ENCODE measurements at places on chromosomes 4 and X.

DNA sequence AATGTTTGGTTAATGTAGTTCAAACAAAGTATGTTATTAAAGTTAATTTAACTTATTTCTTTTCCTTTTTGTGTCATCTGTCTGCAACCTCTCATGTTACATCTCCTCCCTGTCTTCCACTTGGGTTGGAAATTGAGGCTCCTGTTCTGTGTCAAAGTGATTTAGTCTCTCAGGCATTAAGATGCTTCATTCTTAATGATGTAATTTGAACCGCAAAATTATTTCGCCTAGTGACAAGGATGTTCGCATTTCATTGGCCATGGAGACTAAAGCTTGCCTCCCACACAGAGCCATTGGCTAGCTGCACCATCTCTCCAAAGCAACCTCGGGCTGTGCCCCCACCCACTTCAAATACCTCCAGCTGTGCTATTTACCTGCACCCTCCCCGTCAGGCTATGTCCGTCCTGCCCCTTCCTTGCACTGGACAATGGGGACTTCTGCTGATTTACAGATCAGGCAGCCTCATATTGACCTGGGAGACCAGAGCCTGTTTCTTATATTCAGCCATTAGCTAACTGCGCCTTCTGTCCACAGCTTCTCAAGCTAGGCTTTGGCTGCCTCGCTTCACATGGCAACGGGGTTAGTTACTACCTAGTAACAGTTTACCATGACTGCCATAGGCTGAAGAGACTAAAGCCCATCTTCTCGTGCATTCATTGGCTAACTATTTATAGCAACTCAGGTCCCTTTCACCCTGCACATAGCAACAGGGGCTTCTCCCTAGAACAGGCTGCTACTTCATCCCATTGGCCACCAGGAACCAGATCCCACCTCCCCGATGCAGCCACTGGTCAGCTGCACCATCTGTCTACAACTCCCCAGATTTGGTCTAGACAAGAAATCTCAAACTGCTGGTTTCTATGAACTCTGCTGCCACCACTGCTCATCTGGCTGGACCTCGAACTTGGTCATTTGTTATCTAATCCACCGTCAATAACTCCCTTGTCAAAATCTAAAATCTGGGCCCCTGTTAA, 8.6 kb upstream of the ZNF157 start:
- H3K36me3 ChIP-seq = no peaks in the 10 kb centered on the region
- peaks cover 2% of the 10 kb centered on the region for H3K27me3 ChIP-seq
- H3K27ac ChIP-seq = peak overlapping the region; percentile 98
- peaks cover 9% of the 10 kb centered on the region for H3K4me1 ChIP-seq
- peak; percentile 62 for DNase-seq

DNA sequence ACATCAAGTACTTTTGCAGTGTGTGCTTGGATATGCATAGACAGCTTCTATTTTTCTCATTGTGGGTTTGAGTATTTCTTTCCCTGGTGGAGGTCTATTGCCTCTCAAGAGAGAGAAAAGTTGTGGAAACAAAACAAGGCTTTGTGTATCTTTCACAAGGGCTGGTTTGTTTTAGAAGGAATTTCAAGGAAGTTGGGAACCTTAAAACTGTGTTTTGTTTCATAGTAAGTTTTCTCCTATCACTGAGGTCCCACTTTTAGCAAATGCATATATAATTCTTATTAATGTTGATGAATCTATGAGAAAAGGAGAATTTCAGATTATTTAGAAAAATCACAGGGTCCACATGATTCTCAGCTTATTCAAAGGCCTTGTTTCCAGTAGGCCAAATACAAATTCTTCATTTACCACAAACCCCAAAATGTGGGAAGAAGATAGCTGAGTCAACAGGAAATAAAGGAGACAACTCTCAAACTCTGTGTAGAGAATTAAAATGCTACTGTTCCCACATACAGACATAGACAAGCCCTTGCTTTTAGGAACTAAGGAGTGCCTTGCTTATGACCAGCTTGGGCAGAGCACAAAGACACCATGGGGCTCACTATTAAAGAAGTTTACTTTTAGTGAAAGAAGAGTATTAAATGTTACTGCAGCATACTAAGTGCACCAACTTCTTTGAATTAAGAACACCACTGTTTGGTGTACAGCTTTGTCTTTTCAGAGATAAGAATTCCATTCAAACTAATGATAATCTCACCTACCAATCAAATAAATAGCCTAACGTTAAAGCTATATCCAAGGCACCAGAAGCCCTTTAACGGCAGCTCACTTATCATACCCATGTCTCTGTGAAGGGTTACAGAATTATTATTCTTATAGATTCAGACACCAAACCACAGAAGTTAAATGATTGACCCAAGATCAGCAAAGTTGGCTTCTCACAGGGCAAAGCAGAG, 177.4 kb upstream of the LEF1 start:
- no peak overlapping the region for H3K4me3 ChIP-seq
- no peak overlapping the region for H3K27ac ChIP-seq
- H3K36me3 ChIP-seq = no peaks in the 10 kb centered on the region
- H3K4me1 ChIP-seq = peaks cover 1% of the 10 kb centered on the region
- DNase-seq = no peak
- H3K27me3 ChIP-seq = peaks cover 2% of the 10 kb centered on the region

DNA sequence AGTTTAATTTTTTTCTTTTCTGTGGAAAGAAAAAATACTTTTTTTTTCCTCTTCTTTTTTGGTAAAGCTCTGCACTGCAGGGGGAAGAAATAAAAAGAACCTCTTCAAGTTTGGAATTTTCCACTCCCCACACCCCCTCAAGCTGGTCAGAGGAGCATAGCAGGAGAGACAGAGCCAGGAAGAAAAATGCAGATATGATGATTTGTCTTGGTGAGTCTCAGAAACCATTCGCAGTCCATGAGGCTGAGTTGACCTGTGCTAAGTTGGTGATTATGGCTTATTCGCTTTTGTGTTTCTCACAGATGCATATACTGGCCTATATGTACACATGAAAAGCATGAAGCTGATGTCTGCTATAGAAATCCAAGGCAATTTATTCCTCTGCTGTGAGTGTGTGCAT, 205.9 kb downstream of the LDB2 start:
- H3K4me3 ChIP-seq = no peak overlapping the region
- no peaks in the 10 kb centered on the region for H3K36me3 ChIP-seq
- no peaks in the 10 kb centered on the region for H3K27me3 ChIP-seq
- H3K27ac ChIP-seq = no peak overlapping the region

DNA sequence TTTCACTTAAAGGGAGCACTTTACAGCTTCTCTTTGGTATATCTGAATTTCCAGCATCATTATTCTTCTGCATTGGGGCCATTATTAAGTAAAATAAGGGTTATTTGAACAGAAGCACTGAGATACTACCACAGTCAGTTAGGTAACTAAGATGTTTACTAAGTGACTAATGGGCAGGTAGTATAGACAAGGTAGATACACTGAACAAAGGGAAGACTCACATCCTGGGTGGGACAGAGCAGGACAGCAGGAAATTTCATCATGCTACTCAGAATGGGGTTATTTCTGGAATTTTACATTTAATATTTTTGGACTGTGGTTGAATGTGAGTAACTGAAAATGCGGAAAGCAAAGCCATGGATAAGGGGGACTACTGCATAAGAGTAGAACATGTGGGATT, 316.0 kb downstream of the CCSER1 start:
- no peak overlapping the region for H3K27ac ChIP-seq
- H3K4me1 ChIP-seq = peaks cover 12% of the 10 kb centered on the region
- no peaks in the 10 kb centered on the region for H3K27me3 ChIP-seq
- no peaks in the 10 kb centered on the region for H3K36me3 ChIP-seq

DNA sequence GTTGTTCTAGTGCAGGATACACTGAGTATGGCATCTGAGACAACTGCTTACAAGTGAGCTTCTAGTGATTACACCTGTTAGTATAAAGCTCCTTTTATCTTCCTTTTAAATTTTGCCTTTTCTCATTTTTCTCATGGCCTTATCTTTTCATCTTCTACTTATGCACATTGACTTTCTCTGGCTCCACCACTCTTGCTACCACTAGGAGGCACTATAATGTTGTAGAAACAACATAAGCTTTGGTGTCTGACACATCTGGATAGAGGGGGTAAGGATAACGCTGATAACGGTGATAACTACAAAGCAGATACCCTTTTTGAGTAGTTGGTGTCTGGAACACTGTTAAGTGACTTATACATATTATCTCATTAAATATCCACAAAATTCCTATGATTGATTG, 187.4 kb upstream of the TEX13C start:
- H3K27me3 ChIP-seq = no peaks in the 10 kb centered on the region
- H3K4me3 ChIP-seq = no peak overlapping the region
- no peaks in the 10 kb centered on the region for H3K4me1 ChIP-seq
